AG04450 (cell line): ENCODE measurements at places on chromosomes 6 and 20.

DNA sequence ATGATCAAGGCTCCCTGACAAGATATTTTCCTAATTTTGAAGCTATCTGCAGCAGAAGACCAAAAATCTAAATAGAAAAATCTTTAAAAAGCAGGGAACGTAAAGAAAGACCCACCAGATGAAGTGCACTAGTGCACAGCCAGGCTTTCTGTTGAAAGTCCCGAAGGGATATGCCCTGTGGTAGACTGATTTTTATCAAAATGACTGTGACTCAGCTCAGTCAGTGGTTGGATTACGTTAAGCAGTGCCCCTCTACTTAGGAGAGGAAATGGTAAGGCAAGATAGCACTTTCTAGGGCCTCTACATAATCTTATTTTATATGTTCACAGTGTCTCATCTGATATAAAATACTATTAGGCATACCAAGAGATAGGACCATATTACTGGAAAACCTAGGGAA is 123.4 kb upstream of the RAB32 start:
- no peak for DNase-seq

DNA sequence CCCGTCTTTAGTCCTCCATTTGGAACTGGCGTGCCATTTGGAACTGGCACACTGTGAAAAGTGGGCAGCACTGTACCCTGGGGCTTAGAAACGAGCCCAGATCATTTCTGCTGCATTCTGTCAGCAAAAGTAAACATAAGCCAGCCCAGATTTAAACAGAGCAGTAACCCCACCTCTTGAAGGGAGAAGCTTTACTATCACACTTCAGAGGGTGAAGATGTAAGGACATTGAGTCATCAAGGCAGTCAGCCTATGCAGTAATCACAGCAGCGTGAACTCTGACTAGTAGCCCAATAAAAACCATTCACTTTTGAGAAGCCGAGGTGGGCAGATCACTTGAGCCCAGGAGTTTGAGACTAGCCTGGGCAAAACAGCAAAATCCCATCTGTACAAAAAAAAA is 216.9 kb downstream of the EYA2 start:
- no peak for DNase-seq

- no peak for DNase-seq
Measured at GRCh38 chr6:22043284-22043962, 253.4 kb downstream of the PRL start.

- DNase-seq = no peak
Measured at GRCh38 chr6:99604166-99605073, 2.2 kb upstream of the PRDM13 start.

- peak; percentile 77 for DNase-seq
Measured at GRCh38 chr6:136077834-136078576, 172.1 kb downstream of the MTFR2 start.

GRCh38 chr6:105452924-105453756 is 50.3 kb upstream of the PREP start:
- no peak for DNase-seq

GRCh38 chr6:131628726-131629125 is 684 bp upstream of the MED23 start:
- no peak for DNase-seq

- no peak for DNase-seq
Measured at GRCh38 chr6:69881322-69882151, 15.2 kb downstream of the COL19A1 start.

GRCh38 chr6:111766201-111766857 is 106.9 kb downstream of the FYN start:
- no peak for DNase-seq

DNA sequence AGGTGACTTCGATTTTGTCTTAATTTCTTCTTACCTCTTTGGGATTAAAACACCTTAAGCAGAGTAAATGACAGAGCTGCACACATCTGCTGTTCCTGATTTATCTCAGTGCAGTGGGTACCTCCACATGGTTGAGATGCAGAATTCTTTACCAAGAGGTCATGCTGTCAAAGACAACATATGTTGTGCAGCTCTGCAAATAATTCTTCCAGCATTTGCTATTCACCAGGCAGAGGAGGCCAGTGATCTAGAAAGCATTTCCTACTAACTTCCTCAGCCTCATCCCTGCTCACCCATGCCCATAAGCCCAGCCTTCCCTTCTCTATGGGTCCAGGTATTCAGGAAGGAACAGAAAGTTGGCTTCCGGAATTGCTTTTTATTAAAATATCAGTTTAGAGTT is 109.3 kb downstream of the THBS2 start:
- DNase-seq = no peak

- DNase-seq = no peak
Measured at GRCh38 chr6:145279993-145280392, 455.3 kb downstream of the EPM2A start.

GRCh38 chr6:170281331-170282292 is 9.3 kb downstream of the DLL1 start:
- DNase-seq = no peak

GRCh38 chr6:145689529-145689928 is 45.8 kb downstream of the EPM2A start:
- no peak for DNase-seq

GRCh38 chr6:132768051-132768517 is 10.4 kb upstream of the VNN2 start:
- DNase-seq = no peak

DNA sequence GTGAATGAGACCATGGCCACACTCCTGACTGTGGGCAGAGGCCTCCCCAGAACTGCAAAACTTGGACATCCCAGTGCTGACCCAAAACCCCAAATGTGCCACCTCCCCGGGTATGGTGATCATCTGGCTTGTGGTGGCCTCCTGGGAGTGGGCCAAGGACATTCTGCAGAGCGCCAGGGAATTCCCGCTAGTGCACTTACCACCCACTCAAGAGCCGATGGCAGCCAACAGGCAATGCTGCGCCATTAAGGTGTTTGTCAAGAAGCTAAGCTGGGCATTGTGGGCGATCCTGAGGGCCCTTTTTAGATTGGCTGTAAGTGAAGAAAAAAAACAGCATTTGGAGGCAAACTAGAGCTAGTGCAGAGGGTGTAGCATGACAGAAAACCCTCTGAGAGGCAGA is 9.4 kb downstream of the MMP24 start:
- DNase-seq = no peak

DNA sequence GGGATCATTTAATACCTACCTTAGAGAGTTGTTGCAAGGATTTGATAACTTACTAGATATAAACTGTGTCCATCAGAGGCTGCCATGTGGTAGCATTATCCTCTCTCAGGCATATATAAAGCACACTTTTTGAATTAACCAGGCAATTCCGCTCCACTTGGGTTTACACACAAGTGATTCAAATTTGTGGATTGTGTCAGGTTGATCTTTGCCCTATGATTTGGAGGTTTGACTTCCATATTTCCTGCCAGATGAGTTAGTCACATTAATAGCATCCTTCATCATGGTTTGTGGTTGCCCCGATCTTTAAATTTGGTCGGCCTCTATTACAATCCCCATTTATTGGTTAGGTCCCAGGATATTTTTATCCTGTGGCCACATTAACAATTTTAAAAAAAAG is 44.8 kb upstream of the CTAGE9 start:
- DNase-seq = peak; percentile 66

- DNase-seq = no peak
Measured at GRCh38 chr6:128507337-128508310, 12.8 kb downstream of the PTPRK start.

- no peak for DNase-seq
Measured at GRCh38 chr20:4592316-4593148, 129.2 kb upstream of the PRND start.

- peak; percentile 42 for DNase-seq
Measured at GRCh38 chr6:157221049-157221816, 102.1 kb downstream of the TMEM242 start.

DNA sequence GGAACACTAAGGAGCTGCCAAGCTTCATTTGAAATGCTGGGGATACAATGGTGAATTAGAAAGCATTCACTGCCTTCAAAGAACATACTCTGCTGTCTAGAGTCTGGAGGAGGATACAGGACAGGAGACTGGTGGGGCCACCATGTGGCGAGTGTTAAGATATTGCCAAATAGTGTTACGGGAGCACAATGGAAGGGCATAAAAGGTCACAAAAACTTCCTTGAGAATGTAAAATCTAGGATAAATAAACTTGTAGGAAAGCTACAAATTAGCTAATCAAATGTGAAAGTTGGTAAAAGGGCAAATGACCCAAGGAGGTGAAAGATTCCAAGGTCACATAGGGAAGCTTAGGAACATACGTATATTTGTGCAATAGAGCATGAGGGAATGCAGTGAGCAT is 271.7 kb downstream of the RFPL4B start:
- DNase-seq = no peak

DNA sequence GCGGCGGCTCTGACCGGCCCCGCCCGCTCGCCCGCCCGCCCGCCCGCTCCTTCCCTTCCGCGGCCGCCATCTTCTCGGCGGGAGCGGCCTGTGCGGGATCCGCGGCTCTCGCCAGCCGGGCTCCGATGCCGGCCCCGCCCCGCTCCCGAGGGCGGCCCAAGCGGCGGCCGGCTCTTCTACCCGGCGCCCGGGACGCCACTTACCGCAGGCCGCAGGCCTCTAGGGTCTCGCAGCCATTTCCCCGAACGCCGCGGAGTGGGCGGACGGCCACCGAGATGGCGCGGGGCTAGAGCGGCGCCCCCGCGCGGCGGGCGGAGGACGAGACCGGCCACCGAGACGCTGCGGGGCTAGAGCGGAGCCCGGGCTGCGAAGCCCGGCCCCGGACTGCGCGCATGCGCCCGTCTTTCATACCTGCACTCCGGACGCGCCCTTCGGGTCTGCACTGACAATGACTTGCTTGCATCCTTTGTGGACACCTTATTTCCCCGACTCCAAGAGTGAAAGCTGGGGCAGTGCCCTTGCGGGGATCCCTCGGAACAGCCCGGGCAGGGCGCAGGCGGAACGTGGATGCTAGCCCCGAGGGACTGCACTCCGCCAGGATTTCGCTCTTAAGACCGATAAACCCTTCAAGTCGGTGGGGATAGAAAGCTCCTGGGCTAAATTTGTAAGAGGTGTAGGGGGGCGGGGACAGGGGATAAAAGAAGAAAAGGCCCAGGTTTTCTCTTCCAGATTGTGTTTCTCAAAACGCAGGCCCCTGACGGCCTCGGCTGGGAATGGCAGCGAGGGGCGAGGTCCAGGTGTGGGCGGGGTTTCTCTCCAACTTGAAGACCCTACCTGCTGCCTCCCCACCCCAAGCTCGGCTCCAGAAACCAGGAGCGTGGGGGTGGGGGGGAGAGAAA is at the start of gene DIDO1:
Gene DIDO1 (minus strand): TSS at position 277 of the 899 bp plus-strand sequence.
- peak; percentile 49 for DNase-seq

- DNase-seq = no peak
Measured at GRCh38 chr6:44243345-44243744, 3.6 kb upstream of the HSP90AB1 start.

- DNase-seq = peak; percentile 52
Measured at GRCh38 chr6:85747666-85748065, 105.0 kb upstream of the SYNCRIP start.

DNA sequence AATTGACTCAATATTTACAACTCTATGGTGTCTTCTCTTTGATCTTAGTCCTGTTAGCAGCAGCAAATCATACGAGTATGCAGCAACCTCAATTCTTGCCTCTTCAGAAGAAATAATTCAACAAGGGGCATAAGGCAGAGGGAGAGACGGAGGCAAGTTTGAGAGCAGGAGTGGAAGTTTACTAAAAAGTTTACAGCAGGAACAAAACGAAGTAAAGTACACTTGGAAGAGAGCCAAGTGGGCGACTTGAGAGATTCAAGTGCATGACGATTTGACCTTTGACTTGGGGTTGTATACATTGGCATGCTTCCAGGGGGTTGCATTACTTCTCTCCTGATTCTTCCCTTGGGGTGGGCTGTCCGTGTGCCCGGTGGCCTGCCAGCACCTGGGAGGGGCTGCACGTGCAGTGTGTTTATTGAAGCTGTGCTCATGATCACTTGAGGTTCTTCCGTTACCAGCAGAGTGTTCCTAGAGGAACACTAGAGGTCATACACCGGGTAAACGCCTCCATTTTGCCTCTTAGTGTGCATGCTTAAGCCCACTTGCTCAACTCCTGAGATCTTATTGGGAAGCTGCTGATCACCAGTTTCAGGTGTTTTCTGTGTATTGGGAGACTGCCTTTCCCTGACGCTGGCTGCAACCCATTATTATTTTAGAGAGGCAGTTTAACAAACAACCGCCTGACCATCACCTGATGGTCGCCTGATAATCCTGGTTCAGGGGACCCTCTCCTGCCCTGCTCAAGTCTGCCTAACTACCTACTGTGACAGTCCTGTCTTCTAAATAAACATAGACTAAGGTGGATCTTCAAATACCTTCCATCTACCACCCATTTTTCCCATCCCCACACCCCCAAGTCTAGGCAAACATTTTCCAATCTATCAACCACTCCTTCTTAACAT is 172.4 kb upstream of the MYLIP start:
- no peak for DNase-seq

- no peak for DNase-seq
Measured at GRCh38 chr6:51936531-51937290, 150.7 kb downstream of the PKHD1 start.

- no peak for DNase-seq
Measured at GRCh38 chr20:47247972-47248371, 108.5 kb downstream of the ZMYND8 start.

- no peak for DNase-seq
Measured at GRCh38 chr6:141024526-141024925, 1108.2 kb upstream of the GJE1 start.

GRCh38 chr6:6587696-6588063 is 840 bp upstream of the LY86 start:
- no peak for DNase-seq

DNA sequence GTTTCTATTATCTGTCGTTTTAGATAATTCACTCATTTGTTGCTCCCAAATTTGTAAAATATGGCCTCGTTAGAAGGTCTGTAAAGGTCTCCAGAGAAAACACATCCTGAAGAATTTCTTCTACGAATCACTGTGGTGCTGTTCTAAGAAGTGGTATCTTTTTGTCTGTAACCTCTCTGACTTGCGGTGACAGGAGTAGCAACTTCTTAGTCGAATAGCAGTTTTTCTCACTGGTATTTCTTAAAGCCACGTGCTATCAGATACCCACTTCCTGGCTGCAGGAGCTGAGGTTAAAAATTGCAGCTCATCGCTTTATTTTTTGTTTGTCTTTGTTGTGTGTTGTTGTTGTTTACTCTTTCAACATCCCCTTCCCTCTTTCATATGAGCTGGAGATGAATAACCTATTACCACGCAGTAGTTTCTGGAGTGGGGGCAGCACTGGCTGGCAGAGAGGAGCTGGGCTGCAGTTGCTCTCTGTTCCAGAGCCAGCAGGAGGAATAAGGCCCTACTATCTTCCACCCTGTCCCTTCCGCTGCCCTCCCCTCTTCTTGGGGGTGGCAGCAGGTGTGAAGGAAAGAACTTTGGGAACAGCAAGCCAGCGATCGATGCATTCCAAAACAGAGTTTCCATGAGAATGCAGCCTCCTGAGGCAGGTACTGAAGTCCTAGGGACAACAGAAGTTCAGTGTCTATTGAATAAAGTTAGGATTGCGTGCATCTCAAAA is 64.7 kb downstream of the C6orf118 start:
- DNase-seq = no peak

DNA sequence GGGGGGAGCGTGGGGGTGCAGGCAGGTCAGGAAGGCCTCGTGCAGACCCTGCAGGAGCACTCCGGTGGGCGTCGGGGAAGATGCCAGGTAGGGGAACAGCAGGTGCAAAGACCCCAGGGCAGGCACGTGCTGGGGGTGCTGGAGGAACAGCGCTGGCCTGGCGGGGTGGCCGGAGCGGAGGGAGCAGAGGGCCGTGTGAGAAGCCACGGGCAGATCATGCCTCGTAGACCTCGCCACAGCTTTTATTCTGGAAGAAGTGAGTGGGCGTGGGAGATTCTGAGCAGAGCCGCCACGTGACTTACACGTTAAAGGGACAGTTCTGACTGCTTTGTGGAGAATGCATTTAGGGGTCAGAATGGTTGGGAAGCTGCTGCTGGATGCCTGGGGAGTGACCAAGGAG is 9.3 kb downstream of the NTSR1 start:
- DNase-seq = no peak

GRCh38 chr6:97572943-97573342 is 289.9 kb upstream of the MMS22L start:
- DNase-seq = no peak
